Left kidney (tissue), 8 donors: ENCODE measurements at places on chromosomes 5 and 9. TPM values are rescaled to one million over a fixed set of nuclear protein-coding genes. Genes with fewer than 3 reads are reported as not detected.

GRCh38 chr5:56853698-56854097 lies 38.3 kb downstream of the MAP3K1 start:
- no peak for DNase-seq

DNA sequence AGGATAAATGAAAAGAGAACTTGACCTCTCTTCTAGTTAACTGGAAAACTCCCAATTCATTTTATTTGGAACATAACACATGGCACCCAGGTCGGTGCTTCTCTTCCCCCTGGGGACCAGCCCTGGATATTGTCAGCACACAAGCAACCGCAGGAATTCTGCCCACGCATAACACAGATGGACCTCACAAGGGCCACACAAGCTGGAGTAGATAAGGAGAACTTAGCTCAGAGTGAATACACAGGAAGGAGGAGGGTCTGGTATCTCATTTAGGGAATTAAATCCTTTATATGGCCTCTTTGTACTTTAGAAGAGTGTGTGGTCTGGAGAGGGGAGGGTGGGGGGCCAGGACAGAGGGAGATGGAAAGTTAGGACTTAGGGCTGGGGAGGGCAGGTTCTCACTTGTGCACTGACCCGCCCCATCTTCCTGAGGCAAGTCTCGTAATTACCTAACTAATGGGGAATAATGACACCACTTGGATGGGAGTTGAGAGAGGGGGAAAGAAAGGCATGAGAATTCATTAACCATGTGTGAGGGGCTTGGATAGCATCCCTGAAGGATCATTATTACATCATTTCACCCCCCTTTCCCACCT lies 341.2 kb upstream of the WWC1 start:
- no peak for DNase-seq

Gene PRLR
- 53.4 TPM for polyA plus RNA-seq

GRCh38 chr9:133893191-133893994 lies 98.7 kb downstream of the VAV2 start:
- no peak for DNase-seq

DNA sequence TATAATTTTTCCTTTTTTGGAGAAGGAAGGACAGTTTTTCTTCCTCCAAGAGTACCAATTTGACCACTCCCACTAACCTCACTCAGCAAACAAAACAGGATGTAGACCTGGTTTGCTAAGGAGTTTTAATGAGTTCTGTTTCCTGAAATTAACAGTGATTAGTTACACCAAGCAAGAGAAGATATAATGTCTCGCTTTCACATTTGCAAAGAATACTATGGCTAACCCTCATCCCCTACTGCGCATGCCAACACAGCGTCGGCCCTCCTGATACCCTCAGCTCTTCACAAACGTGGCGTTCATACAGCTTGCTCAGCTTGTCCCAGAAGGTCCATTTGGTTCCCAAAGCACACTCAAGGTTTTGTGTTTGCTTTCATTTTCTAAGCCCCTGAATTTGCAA lies 41.9 kb upstream of the IPPK start:
- DNase-seq: no peak

DNA sequence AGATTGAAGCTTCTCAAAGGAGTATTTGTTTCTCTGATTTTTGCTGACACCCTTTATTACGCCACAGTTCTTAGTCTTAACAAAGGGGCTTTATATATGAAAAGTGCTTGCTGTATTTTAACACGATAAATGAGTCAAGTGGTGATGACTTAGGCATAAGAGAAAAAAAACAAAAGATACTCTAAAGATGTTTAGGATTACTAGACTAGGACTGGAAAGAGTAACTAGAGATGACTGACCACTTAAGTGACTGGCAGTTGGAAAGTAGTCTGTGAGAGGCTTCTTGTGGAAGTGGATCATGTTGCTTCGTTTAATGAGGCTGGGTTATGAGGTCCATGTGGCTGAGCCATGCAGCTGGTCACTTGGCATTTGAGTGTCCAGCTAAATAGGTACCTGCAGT lies 69.4 kb upstream of the ACTBL2 start:
- peak; percentile 44 for DNase-seq

Gene ZNG1C
- polyA plus RNA-seq: 26.3 TPM

GRCh38 chr9:130110166-130110565 lies 56.5 kb downstream of the GPR107 start:
- no peak for DNase-seq

Gene IFNB1
- polyA plus RNA-seq: not detected

GRCh38 chr5:73902327-73903051 lies 276.5 kb downstream of the ARHGEF28 start:
- DNase-seq: peak; percentile 70

DNA sequence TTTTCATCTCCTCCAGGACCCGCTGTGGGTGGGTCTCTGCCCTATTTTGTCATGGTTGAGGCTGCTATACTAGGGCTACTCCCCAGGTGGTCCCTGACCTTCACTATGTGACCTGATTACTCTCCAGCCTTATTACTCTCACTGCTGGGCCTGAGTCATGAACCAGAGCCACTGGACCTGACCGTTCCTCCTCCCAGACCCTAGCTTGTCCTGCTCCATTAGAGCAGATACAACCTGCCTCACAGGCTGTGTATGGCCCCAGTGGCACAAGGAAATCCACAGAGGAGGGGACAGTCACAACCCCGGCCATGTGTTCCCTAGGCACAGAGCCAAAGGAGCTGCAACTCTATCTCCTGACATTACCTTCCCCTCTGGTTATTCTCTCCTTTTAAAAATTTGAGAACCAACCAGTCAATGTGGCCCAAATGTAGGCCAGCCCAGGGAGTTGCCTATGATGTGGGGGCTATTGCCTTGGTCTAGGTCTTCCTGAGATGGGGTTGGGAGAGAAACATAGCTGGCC lies 96.0 kb upstream of the FSTL4 start:
- no peak for DNase-seq

GRCh38 chr9:16627967-16628366 lies 242.5 kb downstream of the BNC2 start:
- DNase-seq: no peak

Gene FABP6
- not detected for polyA plus RNA-seq

- no peak for DNase-seq
These were observed 77.3 kb upstream of the TBCA start for GRCh38 chr5:77853353-77853907.

DNA sequence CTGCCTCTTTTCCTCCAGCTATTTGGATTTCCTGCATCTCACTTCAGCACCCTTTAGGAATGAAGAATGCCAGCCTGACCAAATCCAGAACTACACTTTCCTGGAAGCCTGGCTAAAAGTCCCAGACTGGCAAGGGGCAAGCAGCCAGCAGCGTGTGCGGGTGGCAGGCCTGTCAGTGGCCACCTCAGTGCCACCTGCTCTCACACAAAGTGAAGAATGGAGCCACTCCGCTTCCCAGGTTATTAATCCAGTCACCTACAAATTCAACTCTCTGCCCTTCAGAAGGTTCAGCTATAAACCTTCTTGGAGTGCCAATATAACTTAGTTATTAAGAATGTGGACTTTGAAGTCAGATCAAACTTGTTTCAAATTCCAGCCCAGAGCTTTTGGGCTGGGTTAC lies 6.7 kb upstream of the ALDOB start:
- DNase-seq: no peak

DNA sequence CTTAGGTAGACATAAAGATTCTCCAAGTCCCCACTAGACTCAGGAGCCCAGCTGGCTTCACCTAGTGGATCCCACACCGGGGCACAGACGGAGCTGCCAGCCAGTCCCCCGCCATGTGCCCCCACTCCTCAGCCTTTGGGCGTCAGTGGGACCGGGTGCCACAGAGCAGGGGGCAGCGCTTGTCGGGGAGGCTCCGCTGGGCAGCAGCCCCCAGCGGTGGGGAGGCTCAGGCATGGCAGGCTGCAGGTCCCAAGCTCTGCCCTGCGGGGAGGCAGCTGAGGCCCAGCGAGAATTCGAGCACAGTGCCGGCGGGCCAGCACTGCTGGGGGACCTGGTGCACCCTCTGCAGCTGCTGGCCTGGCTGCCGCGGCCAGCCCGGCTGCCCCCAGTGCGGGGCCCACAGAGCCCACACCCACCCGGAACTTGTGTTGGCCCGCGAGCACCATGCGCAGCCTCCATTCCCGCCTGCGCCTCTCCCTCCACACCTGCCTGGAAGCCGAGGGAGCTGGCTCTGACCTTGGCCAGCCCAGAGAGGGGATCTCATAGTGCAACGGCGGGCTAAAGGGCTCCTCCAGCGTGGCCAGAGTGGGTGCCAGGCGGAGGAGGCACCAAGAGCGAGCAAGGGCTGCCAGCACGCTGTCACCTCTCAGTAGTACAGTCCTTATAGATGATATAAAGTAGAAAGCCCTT lies 390.7 kb downstream of the PLK2 start:
- DNase-seq: no peak

DNA sequence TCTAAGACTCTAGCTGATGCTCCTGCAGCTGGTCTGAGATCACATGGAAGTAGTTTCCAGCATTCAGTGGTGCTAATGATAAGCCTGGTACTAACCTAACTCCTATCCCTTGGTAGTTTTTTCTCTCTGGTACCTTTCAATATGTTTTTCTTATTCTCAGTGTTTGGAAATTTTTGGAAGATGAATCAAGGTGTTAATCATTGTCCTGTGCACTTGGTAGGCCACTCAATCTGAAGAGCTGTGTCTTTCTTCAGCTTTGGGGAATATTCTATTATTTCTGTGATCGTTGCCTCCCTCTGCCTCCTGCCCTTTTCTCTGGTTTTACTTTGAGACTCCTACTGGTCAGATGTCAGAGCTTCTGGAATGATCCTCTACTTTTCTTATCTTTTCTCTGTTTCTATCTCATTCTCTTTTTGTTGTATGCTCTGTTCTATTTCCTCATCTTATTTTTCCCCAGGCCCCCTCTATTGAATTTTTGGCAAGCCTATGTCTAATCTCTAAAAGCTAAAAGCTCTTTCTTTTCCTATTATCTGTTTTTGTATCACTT lies 136.8 kb downstream of the APBA1 start:
- DNase-seq: no peak

Gene WNT8A
- 0.15 TPM for polyA plus RNA-seq

DNA sequence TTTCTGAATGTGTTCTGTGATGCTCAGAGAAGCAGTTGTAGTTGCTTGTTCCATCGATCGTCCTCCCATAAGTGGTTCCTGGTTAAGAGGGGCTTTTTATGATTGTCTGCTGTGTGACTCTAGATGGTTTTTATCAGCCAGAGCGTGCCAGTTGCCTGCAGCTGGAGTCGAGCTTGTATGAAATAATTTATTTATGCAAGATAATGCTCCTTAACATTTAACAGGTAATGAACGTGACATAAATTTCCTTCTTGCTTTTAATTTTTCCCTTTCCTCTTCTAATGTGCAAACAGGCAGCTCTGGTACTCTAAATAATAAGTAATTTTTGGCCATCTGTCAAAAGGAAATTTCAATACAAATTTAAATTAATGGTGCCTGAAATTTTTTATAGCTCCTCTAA lies 84.4 kb downstream of the TLE4 start:
- no peak for DNase-seq

- DNase-seq: no peak
These were observed 568.6 kb upstream of the DAP start for GRCh38 chr5:11329679-11330078.
